Hematopoietic multipotent progenitor cell treated with erythropoietin and hydrocortisone succinate and interleukin-3 and kit ligand, for 8 days (in vitro differentiated cells): ENCODE measurements at places on chromosomes 4 and X.

DNA sequence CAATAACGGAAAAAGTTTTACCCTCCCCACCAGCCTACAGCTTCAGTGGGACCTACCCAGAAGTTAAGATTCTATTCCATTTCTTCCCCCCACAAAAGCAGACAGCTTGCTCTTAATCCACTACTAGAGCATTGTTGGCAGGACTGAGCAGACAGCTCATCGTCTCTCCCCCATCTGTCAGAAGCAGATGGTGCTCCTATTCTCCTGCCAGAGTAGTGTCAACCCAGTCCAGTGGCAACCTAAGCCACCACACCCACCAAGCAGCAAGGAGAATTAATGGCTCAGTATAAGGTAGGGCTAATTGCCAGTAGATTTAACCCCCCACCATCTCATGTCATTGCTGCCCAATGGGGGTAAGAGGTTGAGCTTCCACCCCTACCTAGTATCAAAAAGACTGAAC, 62.0 kb downstream of the AWAT2 start:
- DNase-seq, result no peak

- DNase-seq, result peak; percentile 40
These were observed 17.8 kb downstream of the ZNF185 start for GRCh38 chrX:152915541-152916241.

GRCh38 chr4:66429276-66429675, 759.0 kb upstream of the EPHA5 start:
- no peak for DNase-seq

DNA sequence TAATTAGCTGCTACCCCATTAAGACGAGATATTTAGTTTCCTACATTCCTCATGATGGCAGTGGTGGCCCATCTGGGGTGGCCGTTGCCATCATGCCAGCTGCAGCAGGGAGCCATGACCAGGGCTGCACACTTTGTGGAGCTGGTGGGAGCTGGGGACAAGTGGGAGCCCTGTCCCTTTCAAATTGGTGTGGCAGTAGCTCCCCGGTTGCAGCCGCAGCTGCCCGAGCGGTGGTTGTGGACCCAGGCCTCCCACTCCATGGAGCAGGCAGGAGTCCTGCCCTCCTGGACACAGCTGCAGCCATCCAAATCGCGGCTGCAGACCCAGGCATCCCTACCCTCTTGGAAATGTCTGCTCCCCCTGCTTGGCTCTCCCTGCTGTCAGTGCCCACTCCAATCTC, 9.3 kb upstream of the SYTL5 start:
- DNase-seq, result no peak

GRCh38 chrX:105191878-105192277, 28.6 kb downstream of the TEX13A start:
- no peak for DNase-seq

DNA sequence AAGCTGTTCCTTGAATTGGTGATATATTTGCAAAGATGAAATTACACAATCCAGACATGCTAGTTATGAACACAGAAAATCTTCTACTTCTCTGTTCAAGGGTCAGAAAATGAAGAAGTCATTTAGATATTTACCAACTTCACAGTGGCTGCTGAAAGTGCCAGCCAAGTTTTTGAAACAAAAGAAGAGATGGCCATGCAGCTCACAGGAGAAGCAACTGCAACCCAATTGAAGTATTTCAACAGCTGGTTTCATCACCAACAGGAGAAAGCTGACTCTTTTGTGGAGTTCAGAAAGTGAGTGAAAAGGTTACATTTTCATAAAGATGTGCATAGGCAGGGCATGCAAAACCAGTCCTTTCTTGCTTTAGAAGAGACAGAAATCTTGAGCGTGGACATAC, 70.1 kb upstream of the LSM6 start:
- no peak for DNase-seq

DNA sequence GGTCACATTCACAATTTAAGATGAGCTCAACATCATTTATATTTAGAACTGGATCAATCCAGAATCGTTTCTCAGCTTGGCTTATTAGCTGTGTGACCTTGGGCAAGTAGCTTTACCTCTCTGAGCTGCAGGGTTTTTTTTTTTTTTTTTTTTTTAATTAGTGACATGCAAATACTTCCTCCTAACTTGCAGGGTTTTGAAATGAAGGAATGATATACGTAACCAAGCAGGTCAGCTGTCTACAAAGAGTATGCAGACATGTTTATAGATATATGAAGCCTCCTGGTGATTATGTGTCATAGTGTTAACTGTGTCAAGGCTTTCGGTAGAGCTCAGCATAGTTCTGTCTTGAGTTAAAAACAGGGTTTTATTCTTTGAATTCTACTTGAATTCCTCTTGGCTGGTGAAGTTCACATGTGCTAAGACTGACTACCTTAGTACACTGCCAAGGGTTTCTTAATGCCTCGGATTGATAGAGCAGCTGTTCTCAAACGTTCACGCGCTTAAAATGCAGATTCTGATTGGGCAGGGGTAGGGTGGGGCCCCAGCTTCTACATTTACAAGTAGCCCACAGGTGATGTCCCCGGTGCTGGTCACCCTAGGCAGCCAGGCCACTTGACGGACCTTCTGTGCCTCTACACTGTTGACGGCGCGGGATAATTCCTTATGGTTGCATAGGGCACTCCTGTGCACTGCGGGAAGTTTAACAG, 654 bp upstream of the STS start:
- DNase-seq, result peak; percentile 54

GRCh38 chr4:61864286-61864685, 664.2 kb downstream of the ADGRL3 start:
- DNase-seq, result no peak

DNA sequence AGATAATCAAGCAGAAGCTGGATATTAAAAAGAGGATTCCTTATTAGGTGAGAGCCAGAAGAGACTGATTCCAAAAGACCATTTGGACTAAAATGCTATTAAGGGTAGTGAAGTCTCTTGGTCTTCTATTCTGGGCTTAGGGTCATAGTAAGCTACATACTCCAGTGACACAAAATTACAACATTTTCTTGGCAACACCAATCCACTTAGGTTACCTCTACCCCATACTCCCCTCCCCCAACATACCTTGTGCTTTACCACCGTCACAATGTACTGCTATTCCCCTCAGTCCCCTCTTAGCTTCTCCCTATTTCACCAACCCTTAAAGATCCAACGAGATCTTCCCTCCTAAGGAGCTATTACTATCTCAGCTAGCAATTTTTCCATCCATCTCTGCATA, 11.4 kb downstream of the RLIM start:
- no peak for DNase-seq

- DNase-seq, result no peak
These were observed 395.1 kb upstream of the GNPDA2 start for GRCh38 chr4:45121426-45121975.

DNA sequence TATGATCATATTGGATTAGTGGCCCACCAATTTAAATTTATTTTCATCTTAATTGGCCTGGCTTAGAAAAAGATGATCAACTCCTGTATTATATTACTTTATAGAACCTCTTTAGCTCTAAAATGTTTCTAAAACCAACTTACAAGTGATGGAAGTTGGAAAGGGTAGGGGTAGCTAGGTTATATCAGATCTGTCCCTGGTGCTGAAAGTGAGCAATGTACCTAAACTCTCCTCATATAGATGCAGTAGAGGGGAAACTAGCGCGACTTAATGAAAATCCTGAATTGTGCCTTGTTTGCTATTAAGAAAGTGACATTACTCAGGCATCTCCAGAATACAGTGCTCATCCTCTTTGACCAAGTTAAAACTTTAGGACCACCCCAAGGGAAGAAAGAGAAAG, 7.5 kb upstream of the PTCHD1 start:
- no peak for DNase-seq

DNA sequence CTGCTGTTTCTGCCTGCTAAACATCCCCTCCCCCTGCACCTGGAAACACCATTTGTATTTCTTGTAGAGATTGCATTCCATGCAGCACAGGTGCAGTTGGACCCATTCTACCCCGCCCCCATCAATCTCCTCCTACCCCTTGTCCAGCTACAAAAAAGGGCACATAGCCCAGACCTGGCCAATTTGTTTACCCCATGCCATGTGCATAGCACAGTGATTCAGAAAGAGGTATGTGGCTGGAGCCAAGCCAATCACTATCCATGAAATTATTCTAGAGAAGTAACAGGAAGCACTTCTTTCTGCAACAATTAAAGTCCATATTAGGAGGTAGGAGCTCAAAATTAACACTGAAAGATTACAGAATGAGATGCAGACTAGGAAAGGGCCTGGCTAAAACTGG, 20.2 kb upstream of the TMEM184C start:
- DNase-seq, result no peak

DNA sequence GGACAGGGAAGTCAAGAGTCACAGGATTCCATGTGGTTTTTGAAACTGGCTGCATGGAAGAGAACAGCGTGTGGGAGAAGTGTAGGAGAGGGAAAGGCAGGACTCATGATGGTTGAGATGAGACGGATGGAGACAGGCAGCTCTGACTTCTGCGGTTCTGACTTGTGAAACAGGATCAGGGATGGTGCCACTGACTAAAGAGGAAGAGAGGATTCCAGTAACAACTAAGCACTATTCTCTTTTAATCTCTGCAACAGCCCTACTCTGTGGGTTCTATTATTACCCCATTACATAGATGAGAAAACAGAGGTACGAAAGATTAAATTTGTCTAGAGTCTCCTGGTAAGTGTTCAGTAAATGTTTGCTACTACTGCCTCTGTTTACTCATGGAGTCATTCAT, 156.3 kb downstream of the CBR4 start:
- no peak for DNase-seq

DNA sequence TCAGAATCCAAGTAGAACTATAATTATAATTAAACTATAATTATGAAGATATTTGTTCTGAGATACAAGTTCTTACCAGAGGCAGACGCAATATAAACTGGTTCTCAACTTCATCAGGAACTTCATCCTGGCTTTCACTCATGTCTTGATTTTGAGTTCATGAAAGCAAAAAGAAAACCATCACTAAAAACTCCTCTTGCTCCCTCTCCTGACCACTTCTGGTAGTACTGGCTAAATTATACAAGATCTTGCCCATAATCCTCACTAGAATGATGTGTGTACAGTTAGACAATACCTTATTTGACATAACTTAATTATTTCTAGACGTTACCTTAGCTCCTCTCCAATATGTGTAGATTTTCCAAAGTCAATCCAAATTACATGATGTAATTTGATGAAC, 3.7 kb downstream of the TAF7L start:
- DNase-seq, result peak; percentile 53

DNA sequence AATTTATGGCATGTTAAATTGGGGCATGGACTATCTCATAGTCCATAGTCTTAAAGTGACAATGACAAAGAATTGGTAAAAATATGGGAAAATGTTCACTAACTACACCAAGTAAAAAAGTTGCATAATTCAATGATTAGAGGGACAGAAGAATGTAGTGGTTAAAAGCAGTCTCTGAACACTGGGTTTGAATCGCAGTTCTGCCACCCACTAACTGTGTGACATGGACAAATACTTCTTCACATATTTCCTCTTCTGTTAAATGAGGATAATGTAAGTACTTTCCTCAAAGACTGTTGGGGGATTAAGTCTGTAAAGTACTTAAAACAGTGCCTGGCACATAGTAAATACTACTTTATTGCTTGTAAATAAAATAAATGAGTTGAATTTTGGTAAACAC, 15.3 kb downstream of the COQ2 start:
- no peak for DNase-seq

DNA sequence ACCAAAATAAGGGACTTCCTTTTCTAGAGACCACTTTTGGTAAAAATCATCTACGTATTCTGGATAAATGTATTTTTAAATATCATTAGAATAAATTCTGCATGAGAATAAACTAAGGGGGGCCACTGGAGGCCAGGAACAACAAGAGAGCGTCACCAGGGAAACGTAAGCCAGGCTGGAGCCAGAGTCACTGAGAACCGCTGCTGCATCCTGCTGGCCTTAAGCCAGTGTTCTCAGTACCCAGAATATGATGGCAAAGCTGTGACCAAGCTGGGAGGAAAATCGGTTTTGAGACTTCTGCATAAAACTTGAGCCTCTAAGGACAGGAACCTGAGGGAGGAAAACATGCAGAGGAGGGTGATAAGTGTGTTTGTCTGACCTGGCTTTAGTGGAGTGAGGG, 63.0 kb upstream of the FAM9A start:
- DNase-seq, result no peak

- no peak for DNase-seq
These were observed 198.7 kb upstream of the NOCT start for GRCh38 chr4:138816875-138817274.

- DNase-seq, result no peak
These were observed 15.0 kb downstream of the C4orf51 start for GRCh38 chr4:145694929-145695328.

- DNase-seq, result no peak
These were observed 47.2 kb downstream of the BCOR start for GRCh38 chrX:40050532-40050931.

DNA sequence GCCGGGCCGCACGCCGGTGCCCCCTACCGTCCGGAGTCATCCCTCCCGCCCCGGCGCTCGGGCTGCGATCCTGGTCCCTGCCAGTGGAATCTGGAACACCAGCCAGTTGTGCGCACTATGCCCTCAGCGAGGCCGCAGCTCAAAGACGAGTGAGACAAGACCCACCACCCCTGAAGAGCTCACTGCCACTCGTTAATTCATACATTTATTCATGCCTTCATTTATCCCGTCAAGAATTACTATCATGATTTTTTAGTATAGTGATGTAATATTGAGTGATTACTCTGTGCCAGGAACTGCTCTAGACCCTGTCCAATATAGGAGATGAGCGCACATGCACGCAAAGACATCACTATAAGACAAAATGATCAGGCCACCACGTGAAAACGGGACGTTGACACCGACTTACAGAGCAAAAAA, 247 bp upstream of the PPA2 start:
- peak; percentile 89 for DNase-seq

DNA sequence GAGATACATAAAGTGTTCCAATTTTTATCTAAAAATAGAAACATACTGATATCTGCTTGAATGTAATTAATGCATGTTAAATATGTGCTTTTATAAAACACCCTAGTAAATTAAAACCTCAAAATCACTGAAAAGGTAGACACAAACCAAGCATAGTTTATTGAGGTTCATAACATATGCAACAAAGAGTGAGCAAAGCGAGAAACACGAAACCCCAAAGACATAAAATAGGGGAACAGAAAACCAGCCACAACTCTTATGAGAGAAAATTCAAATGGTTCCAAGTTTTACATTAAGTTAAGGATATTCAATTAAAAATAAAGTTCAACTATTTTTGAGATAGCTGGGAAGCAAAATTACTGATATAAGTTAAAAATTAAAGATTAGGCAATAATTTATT, 336.4 kb upstream of the AGA start:
- DNase-seq, result no peak

- DNase-seq, result no peak
These were observed 218.9 kb downstream of the ASMT start for GRCh38 chrX:1833656-1834360.

DNA sequence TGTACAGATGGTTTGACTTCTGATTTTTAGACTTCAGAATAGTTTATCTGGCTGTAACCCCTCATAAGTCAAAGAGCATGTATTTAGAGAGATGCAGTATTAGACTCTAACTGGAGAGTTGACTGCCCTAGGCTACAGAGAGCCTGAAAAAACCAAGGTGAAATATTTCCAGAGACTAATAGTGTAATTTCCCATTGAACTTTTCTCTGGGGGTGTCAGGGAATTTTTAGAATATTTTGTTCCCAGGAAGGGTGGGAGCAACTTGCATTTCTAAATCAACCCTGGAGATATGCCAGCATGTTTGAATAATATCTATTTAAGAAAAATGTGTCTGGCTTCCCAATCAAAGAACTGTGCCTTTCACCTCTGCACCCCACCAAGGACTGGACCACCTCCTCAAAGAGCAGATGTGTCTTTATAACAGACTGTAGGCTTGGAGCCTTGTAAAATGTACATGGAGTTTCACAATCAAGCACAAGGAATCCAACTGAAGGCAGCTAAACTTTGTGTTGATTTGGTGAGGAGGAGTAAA, 2.0 kb downstream of the ANXA3 start:
- no peak for DNase-seq
